ENCODE measurements at places on chromosomes 6 and 20.
A peak's percentile ranks its signal among the peaks of the same experiment; 100 is the strongest.

DNA sequence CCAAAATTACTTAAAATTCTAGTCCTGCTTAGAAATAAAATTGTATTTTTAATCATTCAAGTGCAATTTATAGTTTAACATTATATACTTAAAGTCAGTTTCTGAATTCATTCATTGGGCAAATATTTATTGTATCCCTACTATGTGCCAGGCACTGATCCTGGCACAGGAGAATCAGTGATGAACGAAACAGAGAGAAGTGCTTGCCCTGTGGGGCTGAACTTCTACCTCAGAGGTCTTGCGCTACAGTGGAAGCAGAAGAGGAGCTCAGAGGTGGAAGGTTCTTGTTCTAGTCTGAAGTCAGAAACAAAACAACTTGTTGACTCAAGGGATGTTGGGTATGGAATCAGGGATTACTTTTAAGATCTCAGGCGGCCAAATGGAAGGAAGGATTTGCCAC is 6.0 kb downstream of the CLDN20 start:
- no peak for DNase-seq

DNA sequence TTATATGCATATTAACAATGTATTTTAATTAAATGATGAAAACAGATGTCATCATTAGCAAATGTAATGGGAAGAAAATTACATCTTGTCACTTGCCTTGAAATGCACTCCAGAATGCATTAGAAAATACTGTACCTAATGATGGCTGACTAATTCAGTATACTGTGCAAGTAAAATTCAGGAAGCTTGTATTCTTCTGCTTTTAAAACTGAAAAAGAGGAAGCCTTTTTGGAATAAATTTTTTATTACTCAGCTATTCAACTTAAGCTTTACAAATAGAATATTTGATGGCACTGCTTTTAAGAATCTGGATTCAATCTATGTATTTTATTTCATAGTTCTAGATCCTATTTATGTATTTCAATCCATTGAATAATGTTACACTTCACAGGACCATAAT is 195.5 kb downstream of the RIMS1 start:
- DNase-seq = no peak

DNA sequence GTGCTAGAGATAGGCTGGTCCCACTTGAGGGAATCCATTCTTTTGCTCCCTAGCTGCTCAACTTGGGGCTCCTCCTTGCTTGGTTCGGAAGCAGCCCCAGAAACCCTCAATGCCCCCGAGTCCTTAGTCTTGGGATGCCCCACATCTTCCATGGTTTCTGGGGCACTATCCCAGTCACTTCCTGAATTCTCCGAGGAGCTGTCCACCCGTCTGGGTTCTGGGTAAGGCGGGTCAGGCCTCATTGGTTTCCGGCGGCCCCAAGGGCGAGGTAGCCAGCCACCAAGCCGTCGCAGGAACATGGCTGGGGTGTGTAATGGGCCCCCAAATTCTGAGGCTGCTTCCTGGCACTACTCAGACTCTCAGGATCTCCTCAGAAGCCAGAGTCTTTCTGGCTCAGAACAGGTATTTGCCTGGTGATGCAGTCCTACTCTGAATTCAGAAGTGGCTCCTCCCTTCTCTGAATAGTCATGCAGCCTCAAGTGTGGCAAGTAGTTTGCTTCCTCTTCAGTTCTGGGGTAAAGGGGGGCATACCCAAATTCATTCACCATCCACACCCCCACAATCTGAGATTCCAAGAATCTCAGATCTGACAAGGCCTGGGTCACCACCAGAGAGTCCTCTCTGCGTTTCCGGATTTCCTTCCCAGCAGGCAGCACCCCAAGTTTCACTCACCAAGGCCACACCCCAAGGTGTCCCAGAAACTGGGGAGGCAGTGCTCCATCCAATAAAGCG is 763 bp downstream of the C6orf47 start:
- no peak for DNase-seq

GRCh38 chr20:53301869-53302268 is 291.8 kb downstream of the ZNF217 start:
- no peak for DNase-seq

DNA sequence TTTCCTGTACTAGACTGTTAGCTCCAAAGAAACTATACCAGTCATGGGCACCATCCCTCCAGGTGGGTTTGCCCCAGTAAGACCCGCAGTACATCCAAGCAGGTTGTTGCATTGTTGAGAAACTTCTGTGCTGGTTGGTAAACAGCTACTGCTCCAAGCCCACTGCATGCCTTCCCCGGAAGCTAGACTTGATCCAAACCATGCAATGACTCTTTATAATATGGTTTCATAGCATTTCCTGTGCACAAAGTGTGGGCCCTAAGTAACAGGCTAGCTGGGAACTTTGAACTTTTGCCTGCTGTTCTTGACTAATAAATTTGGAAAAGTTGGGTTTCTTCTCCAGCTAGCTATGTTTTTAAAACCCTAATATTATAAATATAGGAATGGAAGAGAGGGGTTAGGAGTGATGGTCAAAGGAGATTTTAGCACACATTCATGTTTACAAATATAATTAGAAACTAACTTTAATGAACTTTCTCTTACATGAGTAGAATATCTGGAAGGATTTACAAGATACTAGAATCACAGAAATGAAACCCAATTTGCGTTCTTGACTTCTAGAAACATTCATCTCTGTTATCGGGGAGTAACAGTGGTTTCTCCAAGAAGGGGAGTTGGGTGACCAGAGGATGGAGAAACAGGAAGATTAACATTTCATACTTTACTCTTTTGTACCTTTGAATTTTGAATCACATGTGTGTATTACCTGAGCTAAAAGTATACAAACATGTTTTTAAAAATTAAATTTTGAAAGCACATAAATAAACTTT is 51.7 kb downstream of the GFOD1 start:
- no peak for DNase-seq

GRCh38 chr20:43680981-43681380 is 14.1 kb downstream of the MYBL2 start:
- DNase-seq = no peak

- DNase-seq = no peak
Measured at GRCh38 chr20:32991383-32991782, 12.8 kb downstream of the SUN5 start.

GRCh38 chr20:58716476-58717277 is 24.1 kb downstream of the NPEPL1 start:
- DNase-seq = no peak

- DNase-seq = no peak
Measured at GRCh38 chr6:91788501-91788900, 1201.6 kb upstream of the MAP3K7 start.

- no peak for DNase-seq
Measured at GRCh38 chr6:162562041-162562440, 165.5 kb downstream of the PRKN start.

GRCh38 chr6:46652603-46653438 is at the start of the genes CYP39A1 and SLC25A27:
CYP39A1 (minus strand) TSS chr6:46652818; CDS start chr6:46652582, 236 bp downstream.
SLC25A27 (plus strand) TSS chr6:46652975; CDS start chr6:46653193, 218 bp downstream.
- DNase-seq = peak; percentile 72

All from GOT3 (cell line).